ENCODE measurements at places on chromosomes 11 and 22.

DNA sequence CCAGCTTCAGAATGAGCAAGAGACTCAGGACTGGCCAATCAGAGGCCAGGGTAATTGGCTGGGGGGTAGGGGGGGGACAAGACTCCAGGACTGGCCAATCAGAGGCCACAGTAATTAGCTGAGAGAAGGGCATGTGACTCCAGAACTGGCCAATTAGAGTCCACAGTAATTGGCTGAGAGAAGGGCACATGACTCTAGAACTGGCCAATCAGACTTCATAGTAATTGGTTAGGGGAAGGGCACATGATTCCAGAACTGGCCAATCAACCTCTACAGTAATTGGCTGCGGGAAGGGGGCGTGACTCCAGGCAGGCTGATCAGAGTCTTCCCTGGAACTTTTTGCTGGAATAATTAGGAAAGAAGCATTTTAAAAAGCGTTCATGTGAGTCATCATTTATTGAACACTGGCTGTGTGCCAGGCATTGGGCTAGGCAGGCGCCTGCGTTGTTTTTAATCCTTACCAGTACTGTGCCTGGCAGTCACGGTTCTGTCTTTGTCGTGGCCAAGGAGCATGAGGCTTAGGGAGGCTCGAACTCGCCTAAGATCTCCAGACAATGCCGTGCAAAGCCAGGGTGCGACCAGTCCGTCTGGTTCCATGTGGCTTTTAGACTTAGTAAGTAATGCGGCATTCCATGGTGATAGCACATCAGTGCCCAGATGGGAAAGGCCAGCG lies 508.1 kb downstream of the TBC1D22A start:
- no peak for DNase-seq

DNA sequence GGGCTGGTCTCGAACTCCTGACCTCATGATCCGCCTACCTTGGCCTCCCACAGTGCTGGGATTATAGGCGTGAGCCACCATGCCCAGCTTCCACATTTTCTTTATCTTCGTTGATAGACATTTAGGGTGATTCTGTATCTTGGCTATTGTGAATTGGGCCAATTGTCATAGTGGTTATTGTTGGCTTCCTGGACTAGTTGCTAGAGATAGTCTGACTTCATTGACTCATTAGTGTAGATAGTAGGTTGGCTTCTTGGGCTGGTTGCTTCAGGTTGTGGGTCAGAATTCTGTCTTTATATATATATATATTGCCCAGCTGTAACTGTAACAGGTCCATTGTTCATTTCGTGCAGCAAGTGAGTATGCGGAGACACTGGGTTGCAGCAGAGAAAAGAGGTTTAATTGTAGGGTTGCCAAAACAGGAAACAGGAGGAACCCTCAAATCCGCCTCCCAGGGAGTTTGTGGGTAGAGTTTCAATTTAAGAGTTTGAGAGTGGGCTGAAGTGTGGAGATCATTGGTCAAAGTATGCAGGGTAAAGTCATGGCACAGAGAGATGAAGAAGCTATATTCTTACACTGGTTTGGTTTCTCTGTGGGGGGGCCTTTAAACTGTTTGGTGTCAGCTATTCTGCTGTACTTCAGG lies 22.0 kb downstream of the ATG13 start:
- DNase-seq, result no peak

DNA sequence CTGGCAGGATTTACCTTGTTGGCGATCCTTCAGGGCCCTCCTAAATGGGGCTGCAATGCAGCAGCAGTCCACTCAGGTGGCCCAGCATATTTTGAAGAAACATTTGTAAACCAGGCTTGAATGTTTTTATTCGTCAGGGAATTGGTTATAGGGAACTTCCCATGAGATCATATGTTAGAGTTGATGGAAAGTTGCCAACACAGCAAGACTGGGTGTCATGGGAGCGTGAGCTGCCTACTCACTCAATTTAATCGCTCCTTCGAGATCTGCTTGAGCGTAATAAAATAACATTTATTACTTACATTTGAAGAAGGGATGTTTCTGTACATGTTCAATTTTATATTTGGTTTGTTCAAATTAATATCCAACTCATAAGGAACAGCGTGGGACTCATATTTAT lies 19.4 kb downstream of the OR2AT4 start:
- no peak for DNase-seq

GRCh38 chr11:103534959-103535358 lies 425.7 kb downstream of the DYNC2H1 start:
- DNase-seq, result no peak

GRCh38 chr11:77065878-77066228 lies 918 bp upstream of the CAPN5 start:
- DNase-seq, result no peak

DNA sequence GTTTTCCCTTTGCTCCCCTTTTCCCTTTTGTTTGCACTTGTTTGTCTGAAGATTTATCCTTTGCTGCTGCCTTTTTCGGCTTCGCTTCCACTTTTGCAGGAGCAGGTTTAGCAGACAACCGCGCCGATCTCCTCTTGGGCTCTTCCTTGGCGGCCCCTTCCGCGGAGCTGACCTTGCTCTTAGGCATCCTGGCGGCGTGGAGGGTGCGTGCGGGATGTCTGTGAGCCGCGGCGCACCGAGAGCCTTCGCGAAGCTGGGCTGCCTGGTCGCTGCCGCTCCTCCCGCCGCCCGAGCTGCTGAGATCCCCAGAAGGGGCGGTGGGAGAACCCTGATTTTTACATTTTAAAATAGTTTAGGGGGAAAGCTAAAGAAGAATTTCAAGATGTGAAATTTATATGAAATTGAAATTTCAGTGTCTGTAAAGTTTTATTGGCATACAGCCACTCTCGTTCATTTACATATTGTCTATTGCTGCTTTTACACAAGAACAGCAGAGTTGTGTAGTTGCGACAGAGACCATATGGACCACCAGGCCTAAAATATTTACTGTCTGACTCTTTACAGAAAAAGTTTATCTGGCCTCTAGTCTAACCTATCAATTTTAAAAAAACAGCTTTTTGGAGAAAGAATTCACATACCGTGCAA lies 105.2 kb upstream of the RRM1 start:
- no peak for DNase-seq

GRCh38 chr11:14908214-14908880 lies 16.3 kb upstream of the CYP2R1 start:
- DNase-seq, result peak; percentile 39

DNA sequence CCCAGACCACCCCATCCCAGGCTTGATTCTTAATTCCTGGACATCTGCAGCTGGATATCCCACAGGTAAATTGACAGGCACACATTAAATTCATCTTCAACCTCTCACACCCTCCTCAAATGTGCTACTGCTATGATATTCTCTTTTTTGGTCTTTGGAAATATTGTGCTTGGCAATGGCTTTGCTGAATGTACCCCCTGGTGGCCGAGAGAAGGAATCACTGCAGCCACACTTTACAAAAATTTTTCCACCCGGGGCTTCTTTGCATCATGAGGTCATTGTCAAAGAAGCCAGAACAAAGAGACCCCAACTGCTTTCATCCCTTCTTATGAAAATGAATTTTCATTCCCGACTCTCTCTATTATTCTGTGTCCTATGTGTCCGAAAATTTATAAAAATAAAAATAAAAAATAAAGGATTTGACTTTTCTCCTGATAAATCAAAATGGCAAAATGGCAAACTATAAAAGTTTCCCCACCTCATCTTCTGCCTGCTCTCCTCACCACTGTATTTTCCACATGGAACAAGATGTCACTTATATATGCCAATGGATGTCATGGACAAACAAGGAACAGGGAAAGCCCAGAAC lies 15.0 kb upstream of the CYB5R2 start:
- DNase-seq, result no peak

- no peak for DNase-seq
These were observed 67.1 kb downstream of the NAV2 start for GRCh38 chr11:19779740-19780139.

DNA sequence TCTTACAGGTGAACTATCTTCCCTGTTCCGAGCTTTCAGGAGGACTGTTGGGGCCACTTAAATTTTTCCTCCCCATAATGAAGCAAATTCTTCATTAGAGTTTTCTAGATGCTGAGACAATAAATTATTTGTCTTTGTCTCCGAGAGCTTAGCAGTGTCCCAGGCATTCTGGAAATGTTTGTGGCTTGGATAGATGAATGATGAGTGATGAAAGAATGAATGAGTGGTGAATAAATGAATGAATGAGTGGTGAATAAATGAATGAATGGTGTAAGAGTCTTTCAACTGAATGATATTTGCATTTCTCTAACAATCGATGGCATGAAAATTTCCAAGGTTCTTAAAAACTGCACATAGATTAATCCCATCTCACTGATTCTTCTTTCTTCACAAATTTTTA lies 52.8 kb downstream of the AHNAK start:
- DNase-seq, result no peak

GRCh38 chr11:12066799-12067508 lies 43.4 kb upstream of the MICAL2 start:
- no peak for DNase-seq

DNA sequence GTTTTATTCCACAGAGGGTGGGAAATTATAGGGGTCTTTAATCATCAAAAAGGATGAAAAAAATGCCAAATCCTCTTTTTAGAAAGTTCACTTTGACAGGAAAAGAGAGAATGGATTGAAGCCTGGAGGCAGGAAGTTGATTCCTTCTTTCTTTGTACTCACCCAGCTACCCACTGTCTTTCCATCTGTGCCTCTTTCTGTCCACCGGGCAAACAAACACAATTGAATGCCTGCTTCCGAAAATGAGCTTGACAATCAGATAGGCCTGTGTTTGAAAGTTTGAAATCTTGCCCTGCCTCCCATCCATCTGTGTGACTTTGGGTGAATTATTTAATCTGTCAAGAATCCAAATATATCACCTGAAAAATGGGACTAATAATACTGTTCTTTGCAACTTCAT lies 81.1 kb downstream of the SCN3B start:
- DNase-seq, result no peak

DNA sequence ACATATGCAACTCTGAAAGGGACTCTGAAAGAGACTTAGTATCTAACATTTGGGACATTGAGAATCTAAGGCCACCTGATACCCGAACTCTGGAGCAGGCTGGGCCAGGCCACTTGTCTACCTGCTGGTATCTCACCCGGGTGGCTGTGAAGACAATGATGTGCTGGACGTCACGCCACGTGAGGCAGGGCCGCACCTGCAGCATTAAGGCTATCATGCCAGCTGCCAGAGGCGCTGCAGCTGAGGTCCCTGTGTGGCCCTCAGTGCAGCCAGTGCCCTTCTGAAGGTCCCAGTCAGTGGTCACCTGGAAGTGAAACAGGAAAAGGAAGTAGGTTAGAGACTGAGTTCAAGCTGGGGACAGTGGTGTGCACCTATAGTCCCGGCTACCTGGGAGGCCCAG lies 12.4 kb downstream of the PCSK7 start:
- DNase-seq, result no peak

- no peak for DNase-seq
These were observed 602 bp downstream of the NAT10 start for GRCh38 chr11:34105957-34106504.

- no peak for DNase-seq
These were observed 3.7 kb upstream of the COMT start for GRCh38 chr22:19937616-19938473.

- no peak for DNase-seq
These were observed 50.0 kb downstream of the RBX1 start for GRCh38 chr22:41000941-41001721.

DNA sequence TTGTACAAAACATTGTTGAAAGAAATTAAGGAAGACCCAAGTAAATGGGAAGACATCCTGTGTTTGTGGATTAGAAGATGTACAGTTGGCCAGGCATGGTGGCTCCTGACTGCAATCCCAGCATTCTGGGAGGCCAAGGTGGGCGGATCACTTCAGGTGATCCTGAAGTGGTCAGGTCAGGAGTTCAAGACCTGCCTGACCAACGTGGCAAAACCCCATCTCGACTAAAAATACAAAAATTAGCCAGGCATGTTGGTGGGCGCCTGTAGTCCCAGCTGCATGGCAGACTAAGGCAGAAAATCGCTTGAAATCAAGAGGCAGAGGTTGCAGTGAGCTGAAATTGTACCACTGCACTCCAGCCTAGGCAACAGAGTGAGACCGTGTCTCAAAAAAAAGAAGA lies 62.0 kb upstream of the SEPTIN5 start:
- DNase-seq, result no peak

DNA sequence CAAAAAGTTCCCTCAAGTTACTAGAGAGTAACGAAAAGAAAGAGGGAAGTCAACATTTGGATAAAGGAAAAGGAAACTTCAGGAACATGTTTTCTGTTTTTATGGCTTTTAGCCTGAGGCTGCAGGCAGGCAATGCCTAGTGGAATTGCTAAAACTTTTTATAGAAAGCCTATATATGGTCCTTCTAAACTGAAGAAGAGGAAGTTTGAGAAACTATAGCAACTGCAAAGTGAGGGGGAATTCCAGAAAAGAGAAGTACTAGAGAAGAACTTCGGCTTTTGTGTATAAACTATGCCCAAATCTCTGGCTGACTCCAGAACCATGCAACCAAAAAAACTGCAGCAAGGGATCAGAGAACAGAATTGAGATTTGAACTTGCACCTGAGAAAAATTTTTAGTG lies 74.3 kb upstream of the ARHGAP42 start:
- no peak for DNase-seq

- no peak for DNase-seq
These were observed 258.2 kb downstream of the BRD1 start for GRCh38 chr22:49569286-49570031.

DNA sequence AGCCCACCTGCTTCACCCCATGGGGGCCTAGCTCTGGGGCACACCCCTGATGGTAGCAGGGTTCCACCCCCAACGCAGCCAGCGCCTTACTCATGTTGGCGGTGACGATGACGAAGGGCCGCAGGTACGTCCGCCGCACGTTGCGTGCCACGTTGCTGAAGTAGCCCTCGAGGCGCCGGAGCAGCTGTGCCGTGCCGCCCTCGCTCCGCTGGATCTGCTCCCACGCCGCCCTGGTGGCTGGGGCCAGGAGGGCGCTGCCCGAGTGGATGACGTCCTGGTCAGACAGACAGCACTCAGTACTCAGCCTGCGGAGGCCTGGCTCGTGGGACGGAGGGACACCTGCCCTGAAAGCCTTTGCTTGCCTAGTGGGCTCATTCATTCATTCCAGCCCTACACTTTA lies 50.8 kb downstream of the TRMU start:
- no peak for DNase-seq

DNA sequence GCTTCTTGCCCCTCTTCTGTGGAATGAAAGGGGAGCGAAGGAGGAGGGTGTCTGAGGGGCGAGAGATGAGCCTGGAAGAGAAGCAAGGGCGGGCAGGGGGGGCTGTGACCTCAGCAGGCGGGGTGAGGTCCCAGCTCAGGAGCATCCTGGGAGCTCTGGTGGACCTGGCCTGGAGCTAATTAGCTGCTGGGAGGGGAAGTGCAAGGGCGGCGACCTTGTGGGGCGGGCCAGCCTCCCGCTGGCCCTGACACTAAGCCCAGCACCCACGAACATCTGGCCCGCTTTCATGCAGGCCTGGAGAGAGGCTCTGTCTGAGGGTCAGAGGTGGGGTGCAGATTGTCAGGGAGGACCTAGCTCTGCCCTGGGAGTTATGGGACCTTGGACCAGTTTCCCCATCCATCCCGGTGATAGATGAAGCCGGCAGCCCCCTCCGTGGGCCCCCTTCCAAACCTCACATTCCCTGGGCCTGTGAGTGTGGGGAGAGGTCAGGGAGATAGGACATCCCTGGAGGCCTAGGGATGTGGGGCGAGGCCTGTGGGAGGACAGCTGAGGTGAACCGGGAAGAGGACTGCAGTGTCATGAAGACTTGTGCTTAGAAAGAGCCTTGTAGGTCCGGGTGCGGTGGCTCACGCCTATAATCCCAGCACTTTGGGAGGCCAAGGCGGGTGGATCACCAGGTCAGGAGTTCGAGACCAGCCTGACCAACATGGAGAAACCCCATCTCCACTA lies 28.5 kb upstream of the CD82 start:
- no peak for DNase-seq

GRCh38 chr11:30016588-30017363 lies at the start of gene KCNA4:
Gene KCNA4, minus strand, starts transcription at chr11:30017030. Its CDS starts 4,352 bp downstream, at chr11:30012678.
- no peak for DNase-seq

- DNase-seq, result no peak
These were observed 247.7 kb downstream of the DDX10 start for GRCh38 chr11:108912581-108912980.

Data from activated CD4-positive, alpha-beta T cell treated with anti-CD3 and anti-CD28 coated beads, Interleukin-2, amount 50 U/mL, for 24 hours (primary cell).